ENCODE measurements at places on chromosomes 13 and 19.

- no peak for DNase-seq
Measured at GRCh38 chr13:40503966-40504591, 162.4 kb downstream of the FOXO1 start.

GRCh38 chr13:87810391-87810801 is 139.2 kb downstream of the SLITRK5 start:
- DNase-seq = no peak

GRCh38 chr13:113969311-113969972 is 4.4 kb downstream of the C13orf46 start:
- no peak for DNase-seq

DNA sequence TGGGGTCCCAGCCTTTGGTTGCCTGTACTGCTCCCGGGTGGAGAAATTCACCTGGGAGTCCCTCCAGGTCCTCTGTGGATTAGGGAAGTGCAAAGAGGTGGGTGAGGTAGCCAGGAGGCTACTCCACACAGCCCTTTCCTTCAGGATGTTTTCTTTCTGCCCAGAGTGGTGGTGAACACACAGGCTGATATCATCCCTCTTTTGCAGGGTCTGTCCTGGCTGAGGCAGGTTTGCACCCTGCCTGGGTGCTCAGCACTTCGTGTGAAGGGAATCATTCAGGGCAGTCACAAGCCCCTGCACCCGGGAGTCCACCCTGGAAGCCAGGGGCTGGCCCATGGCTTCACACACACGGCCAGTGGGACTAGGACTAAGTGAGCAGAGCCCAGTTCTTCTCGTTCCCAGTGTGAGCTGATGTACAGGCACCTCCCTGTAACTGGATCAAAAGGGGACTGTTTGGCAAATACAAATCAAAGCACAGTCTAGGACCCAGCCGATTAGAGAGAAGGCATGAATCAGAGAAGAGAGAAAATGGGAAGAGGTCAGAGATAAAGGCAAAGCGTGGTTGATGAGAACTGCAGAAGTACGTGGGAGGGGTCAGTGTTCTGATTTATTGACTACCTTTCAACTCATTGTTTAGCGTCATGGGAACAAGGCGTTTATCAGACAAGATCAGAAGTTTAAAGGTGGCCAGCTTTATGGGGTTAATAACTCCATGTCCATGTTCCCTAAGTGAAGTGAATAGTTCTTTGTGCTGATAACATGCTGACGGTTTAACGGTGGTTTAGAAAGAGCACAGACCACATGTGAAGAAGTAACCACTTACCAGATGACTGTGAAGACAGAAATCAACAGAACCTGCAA is 30.4 kb upstream of the SPATA13 start:
- DNase-seq = no peak

DNA sequence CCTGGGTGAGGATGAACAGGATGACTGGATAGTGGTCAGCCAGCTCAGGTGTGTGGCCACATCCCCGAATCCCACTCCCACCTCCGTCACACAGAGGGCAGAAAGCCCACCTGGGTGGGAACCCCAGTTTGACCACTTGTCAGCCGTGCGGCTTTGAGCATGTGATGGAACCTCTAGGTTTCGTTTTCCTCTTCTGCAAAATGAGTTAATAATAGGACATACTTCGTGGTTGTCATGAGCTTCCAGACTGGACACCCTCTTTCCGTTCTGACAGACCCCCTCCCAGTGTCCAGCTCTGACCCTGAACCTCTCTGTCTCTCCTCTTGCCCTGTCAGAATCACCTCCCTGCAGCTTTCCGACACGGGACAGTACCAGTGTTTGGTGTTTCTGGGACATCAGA is 1.8 kb downstream of the AXL start:
- DNase-seq = no peak

Data from stimulated activated CD4-positive, alpha-beta T cell treated with anti-CD3 and anti-CD28 coated beads, TNF-alpha, amount 100 ng/mL, for 48 hours (primary cell).